ENCODE measurements at places on chromosomes 1 and 21.
A peak's percentile ranks its signal among the peaks of the same experiment; 100 is the strongest.

DNA sequence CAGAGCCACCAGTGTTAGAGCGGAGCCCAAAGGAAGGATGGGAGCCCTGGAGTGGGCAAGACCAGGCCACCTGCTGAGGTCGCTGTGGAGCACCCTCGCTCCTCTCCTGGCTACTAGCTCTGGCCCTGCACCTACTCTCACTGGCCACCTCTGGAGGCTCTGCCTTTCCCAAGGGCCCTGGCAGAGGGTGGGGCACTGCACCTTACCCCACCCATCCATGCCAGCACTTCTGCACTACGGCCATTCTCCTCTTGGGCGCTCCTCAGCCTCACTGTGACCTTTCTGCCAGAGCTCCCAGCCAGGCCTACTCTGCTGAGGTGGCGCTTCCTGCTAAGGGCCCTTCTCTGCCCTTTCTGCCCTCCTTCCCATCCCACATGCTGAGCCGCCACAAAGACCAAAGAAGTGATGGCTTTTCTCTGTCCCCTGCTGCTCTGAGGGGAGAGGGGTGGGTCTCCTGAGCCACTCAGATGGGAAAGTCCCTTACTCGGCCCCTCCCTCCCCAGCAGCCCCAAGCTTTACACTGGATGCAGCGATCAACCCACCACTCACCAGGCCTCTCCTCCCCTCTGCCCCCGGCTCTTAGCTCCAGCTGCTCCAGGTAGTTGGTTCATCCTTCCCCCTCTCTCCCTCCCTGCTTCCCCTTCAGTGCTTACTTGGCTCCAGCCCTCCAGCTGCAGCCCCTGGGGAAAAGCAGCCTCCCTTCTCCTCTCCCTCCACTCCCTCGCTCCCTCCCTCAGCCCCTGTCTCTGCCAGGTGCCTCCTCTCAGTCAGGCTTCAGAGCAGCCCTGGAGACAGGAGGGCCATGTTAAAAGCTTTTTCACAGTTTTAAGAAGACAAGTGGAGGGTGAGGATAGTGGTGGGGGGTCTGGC lies 14.8 kb upstream of the TMEM222 start:
- DNase-seq, result no peak

DNA sequence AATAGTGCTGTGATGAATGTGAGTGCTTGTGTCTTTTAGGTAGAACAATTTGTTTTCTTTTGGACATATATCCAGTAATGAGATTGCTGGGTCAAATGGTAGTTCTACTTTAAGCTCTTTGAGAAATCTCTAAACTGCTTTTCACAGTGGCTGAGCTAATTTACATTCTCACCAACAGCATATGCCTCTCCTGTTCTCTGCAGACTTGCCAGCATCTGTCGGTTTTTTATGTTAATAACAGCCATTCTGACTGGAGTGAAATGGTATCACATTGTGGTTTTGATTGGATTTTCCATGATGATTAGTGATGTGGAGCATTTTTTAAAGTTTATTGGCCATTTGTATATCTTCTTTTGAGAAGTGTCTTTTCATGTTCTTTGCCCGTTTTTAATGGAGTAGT lies 647.3 kb upstream of the ADAMTS5 start:
- no peak for DNase-seq

- DNase-seq, result no peak
Measured at GRCh38 chr21:46352913-46353312, 29.0 kb downstream of the PCNT start.

DNA sequence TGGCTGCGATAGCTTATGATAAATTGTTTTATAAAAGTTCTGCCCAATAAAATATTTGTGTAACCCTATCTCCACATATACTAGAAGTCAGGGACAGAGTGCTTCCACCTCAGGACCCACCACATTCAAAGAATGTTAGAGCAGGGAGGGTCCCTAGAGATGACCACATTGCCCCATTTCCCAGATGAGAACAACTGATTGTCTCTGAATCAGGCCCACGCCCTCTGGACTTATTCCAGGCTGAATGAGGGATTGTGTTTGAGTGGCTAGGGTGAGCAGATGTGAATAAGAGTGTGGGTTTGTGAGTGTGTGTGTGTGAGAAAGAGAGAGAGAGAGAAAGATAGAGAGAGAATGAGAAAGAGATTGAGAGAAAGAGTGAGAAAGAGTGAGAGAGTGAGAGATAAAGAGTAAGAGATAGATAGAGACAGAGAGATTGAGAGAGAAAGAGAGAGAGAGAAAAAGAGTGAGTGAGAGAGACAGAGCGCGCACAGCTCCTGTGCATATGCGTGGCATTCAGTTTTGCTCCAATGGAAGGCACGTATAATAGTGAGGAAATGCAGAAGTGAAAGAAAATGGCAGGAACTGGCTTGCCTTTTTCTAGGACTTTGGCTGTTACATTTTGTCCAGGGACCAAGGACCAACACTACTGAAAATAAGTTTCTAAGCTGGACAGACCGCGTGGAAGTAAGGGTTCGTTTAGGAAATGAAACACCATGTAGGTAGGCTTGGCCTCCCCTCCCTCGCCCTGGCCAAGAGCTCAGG lies 94.1 kb downstream of the ABCA4 start:
- no peak for DNase-seq

GRCh38 chr1:105102371-105102770 lies 1352.7 kb downstream of the AMY1C start:
- no peak for DNase-seq

GRCh38 chr1:27350663-27351540 lies 9.1 kb downstream of the SYTL1 start:
- DNase-seq, result no peak

DNA sequence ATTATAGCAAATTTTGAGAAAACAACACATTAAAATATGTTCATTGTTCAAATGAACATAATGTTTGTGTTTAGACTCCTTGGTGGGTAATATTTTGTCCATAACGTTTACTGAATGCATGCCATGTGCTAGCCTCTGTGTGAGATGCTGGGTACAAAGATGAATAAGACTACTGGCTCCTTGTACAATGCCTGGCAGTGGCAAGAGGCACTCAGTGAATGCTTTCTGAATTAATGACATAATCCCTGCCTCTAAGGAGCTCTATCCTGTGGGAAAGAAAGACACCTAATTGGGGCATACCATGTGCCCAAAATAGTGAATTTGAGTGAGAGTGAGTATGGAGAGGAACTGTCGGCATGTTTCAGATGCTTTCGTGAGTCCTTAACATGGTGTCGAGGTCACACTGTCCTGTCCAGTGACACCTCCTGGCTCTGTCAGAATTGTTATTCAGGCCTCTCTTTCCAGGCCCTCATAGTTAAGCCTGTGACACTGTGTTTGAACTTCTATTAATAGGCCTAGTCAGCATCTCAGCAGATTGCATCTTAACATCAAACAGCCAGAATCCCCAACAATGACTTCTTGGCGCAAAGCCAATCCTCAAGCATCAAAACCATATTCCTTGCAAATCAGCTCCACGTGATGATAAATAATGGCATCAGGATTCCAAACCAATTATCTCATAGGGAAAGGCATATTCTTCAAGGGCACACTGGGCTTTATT lies 32.8 kb upstream of the S1PR1 start:
- no peak for DNase-seq

- no peak for DNase-seq
Measured at GRCh38 chr1:67304023-67304422, 3.6 kb upstream of the IL12RB2 start.

DNA sequence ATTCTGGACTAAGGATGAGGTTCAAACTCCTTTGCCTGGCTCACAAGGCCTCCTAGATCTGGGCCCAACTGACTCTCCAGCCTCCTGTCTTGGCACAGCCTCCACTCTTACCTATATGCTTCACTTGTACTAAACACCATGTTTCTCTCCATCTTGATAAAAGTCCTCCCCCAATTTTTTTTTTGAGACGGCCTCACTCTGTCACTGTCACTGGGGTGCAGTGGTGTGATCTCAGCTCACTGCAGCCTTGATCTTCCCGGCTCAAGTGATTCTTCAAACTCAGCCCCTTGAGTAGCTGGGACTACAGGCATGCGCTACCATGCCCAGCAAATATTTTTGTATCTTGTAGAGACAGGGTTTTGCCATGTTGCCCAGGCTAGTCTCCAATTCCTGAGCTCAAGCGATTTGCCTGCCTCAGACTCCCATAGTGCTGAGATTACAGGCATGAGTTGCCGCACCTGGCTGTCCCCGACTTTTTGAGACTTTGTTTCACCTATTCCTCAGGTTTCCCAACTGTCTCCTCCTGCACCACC lies 39.7 kb downstream of the CD34 start:
- DNase-seq, result no peak

- no peak for DNase-seq
Measured at GRCh38 chr1:220001095-220001501, 45.2 kb downstream of the EPRS1 start.

DNA sequence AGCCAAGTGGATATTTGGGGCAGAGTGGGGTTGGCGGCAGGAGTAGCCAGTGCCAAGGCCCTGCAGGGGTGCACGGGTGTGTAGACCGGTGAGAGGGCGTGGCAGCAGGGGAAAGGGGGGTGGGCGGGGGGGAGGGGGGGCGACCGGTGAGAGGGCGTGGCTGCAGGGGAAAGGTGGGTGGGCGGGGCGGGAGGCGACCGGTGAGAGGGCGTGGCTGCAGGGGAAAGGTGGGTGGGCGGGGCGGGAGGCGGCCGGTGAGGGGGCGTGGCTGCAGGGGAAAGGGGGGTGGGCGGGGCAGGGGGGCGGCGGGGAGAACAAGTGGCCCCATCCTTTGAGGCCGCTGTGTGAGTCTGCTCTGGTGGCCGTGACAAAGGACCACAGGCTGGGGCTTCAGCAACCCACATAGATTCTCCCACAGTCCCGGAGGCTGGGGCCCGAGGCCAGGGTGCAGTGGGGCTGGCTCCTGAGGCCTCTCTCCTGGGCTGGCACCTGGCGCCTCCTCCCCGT lies 25.8 kb downstream of the RRP1 start:
- DNase-seq, result no peak

DNA sequence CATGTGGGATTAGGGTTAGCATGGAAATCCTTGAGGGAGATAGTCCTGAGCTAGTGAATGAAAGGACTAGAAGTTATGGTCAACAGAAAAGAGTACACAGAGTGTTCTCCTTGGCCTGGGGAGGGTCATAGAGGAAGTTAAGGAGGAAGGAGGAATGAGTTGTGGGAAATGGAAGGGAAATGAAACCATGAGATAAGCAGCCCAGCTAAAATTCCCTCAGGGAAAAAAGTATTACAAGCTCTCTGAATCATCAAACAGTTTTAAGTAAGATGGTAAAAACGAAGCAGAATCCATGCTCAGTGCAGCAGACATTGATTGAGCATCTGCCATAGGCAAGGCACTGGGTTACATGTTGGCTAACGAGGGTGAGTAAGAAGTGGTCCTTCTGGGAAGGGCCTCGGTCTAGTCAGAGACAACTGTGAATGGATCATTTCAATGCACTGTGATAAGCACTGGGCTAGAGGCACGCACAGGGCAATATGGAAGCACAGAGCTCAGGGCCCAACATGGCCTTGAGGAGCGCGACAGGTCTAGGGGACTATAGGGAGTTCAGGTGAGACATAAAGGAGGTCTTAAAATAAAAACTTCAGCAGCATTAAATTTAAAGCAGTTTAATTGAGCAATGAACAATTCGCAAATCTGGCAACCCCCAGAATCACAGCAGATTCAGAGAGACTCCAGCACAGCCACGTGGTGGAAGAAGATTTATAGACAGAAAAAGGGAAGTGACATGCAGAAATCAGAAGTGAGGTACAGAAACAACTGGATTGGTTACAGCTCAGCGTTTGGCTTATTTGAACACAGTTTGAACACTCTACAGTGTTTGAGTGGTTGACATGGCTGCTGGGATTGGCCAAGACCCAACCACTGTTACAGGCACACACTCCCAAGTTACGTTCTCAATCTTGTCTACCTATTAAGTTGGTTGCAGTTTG lies 219.5 kb downstream of the HLX start:
- no peak for DNase-seq

DNA sequence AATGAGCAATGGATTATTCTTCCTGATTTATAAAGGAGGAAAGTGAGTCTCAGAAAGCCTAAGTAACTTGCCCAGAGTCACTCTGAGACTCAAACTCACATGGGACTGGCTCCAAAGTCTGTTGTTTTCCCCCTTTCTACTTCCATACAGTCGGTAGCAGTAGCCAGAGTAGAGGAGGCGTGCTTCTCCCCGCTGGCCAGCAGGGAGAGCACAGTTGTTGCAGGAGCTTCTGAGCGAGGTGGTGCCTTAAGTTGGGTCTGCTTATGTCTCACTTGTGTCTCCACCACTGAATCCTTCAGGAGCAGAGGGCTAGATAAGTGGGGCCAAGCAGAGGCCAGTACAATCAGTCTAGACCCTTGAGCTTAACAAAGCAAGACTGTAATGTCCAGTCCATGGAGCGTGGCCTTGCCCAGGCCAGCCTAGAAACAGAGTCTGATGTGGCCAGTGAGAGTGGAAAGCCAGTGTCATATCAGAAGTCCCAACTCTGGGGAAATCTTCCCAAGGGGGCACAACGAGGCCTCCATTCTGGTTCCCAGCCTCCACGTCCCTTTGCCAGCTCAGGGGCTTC lies 181.9 kb downstream of the ZSCAN20 start:
- no peak for DNase-seq

GRCh38 chr1:100413035-100413434 lies 60.7 kb downstream of the CDC14A start:
- DNase-seq, result no peak

- DNase-seq, result no peak
Measured at GRCh38 chr1:230381585-230381984, 44.5 kb downstream of the PGBD5 start.

DNA sequence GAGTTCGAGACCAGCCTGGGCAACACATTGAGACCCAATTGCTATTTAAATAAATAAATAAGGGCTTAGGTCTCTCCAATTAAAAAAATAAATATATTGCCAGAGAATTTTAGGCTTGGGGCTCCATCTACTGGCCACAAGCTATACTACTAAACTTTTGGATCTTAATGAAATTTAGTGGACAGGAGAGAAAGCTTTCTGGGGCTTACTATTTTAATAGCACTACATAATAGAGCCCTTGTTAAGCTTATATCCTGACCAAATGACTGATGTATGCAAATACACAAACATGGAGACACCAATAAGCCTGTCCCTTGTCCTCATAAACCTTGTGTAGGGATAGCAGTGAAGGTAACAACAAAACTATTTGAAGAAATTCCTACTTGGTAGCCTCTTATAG lies 18.4 kb downstream of the CCT3 start:
- DNase-seq, result no peak

DNA sequence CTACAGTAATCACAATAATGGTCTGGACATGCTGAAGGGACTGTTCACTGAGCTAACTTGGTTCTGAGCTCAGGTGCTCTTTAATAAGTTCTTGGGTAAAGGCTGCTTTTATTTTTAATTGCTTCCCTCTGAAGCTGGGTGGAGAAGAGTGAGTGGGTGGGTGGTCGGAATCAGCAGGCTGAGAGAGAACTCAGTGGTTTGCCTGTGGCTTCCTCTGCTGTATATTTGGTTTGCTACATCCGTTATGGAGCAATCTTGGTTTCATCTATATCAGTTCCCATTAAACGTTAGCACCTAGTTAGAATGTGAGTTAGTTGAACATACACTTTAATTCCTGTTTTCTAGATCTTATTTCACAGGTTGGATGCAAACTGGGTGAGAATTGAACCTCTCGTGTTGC lies 23.3 kb downstream of the CNIH4 start:
- peak; percentile 24 for DNase-seq

GRCh38 chr1:39091845-39092645 lies 65.9 kb downstream of the NDUFS5 start:
- DNase-seq, result peak; percentile 40
